Ascending aorta (tissue), 2 donors: ENCODE measurements at places on chromosomes 1 and 21.

GRCh38 chr1:33036051-33036525 lies 595 bp downstream of the AK2 start:
- no peaks in the 10 kb centered on the region for H3K4me1 ChIP-seq
- no peak for DNase-seq
- peak overlapping the region; percentile 93 for H3K4me3 ChIP-seq

DNA sequence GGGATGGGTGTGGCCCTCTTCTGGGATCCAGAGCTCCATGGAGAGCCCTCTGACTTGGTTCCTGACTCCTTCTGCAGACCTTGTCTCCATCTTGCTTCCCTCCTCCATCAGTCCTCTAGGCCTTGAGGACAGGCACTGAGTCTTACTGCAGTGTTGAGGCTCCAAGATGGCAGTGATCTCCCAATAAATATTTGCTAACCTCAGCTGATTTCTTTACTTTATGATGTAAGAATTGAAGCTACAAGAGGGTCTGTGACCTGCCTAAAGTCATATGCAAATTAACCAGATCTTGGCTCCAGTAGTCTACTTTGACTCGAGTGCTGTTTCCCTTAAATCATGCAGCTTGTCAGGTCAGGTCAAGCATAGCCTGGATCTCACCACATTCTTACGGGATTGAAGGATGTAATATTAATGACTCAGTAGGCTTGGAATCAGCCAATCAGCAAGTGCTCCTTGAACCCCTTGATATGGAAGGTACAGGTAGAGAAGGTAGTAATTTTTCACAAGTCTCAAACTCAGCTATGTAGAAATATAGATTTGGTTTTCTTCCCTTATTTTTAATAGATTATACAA lies 93.0 kb downstream of the CLIC6 start:
- DNase-seq, result peak; percentile 18
- H3K27ac ChIP-seq, result no peak overlapping the region
- H3K4me3 ChIP-seq, result no peak overlapping the region
- H3K4me1 ChIP-seq, result no peaks in the 10 kb centered on the region
- no peaks in the 10 kb centered on the region for H3K36me3 ChIP-seq
- H3K27me3 ChIP-seq, result no peaks in the 10 kb centered on the region

GRCh38 chr1:110672001-110672752 lies 2.6 kb downstream of the KCNA3 start:
- H3K4me3 ChIP-seq, result no peak overlapping the region
- H3K27ac ChIP-seq, result no peak overlapping the region
- H3K27me3 ChIP-seq, result peaks cover 25% of the 10 kb centered on the region
- no peaks in the 10 kb centered on the region for H3K36me3 ChIP-seq
- H3K4me1 ChIP-seq, result no peaks in the 10 kb centered on the region

- H3K4me1 ChIP-seq, result no peaks in the 10 kb centered on the region
- no peaks in the 10 kb centered on the region for H3K27me3 ChIP-seq
- DNase-seq, result no peak
- no peak overlapping the region for H3K27ac ChIP-seq
Observed at GRCh38 chr1:19101244-19101643, 108.8 kb downstream of the UBR4 start.

DNA sequence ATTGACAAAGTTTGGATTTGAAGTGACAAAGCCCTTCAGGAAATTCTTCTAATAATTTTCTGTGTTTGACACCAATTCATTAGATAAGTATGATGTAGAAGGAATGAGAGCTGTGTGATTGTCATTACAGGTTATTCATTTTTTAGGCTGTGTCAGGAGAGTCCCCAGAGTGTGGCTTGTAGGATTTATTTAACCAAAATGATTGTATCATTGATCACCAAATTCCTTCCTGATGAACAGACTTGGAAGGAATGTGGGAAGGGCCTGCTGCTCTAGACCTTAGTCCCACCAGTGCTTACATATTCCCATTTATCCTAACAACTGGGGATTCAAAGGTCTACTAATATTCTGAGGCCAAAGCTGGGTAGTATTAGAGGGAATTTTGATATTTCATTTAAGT lies 383.3 kb upstream of the KAZN start:
- no peaks in the 10 kb centered on the region for H3K36me3 ChIP-seq
- no peaks in the 10 kb centered on the region for H3K4me1 ChIP-seq
- no peak for DNase-seq
- no peak overlapping the region for H3K4me3 ChIP-seq
- H3K27ac ChIP-seq, result no peak overlapping the region

GRCh38 chr1:42753070-42753469 lies 13.0 kb upstream of the CLDN19 start:
- H3K4me1 ChIP-seq, result no peaks in the 10 kb centered on the region
- no peak for DNase-seq
- H3K36me3 ChIP-seq, result peaks cover 69% of the 10 kb centered on the region
- no peaks in the 10 kb centered on the region for H3K27me3 ChIP-seq

GRCh38 chr1:1371746-1372711 lies 3.0 kb downstream of the AURKAIP1 start:
- H3K27ac ChIP-seq, result no peak overlapping the region
- H3K36me3 ChIP-seq, result peaks cover 9% of the 10 kb centered on the region
- no peaks in the 10 kb centered on the region for H3K27me3 ChIP-seq
- H3K4me3 ChIP-seq, result no peak overlapping the region
- peaks cover 26% of the 10 kb centered on the region for H3K4me1 ChIP-seq

GRCh38 chr1:93608187-93609109 lies 73.2 kb downstream of the BCAR3 start:
- no peak overlapping the region for H3K4me3 ChIP-seq
- peak overlapping the region; percentile 41 for H3K27ac ChIP-seq
- no peak for DNase-seq
- peaks cover 45% of the 10 kb centered on the region for H3K4me1 ChIP-seq
- no peaks in the 10 kb centered on the region for H3K27me3 ChIP-seq

- H3K4me1 ChIP-seq, result no peaks in the 10 kb centered on the region
- no peaks in the 10 kb centered on the region for H3K27me3 ChIP-seq
- no peak overlapping the region for H3K4me3 ChIP-seq
- no peak for DNase-seq
- no peak overlapping the region for H3K27ac ChIP-seq
- H3K36me3 ChIP-seq, result no peaks in the 10 kb centered on the region
Observed at GRCh38 chr1:247387096-247387495, 28.9 kb upstream of the NLRP3 start.

DNA sequence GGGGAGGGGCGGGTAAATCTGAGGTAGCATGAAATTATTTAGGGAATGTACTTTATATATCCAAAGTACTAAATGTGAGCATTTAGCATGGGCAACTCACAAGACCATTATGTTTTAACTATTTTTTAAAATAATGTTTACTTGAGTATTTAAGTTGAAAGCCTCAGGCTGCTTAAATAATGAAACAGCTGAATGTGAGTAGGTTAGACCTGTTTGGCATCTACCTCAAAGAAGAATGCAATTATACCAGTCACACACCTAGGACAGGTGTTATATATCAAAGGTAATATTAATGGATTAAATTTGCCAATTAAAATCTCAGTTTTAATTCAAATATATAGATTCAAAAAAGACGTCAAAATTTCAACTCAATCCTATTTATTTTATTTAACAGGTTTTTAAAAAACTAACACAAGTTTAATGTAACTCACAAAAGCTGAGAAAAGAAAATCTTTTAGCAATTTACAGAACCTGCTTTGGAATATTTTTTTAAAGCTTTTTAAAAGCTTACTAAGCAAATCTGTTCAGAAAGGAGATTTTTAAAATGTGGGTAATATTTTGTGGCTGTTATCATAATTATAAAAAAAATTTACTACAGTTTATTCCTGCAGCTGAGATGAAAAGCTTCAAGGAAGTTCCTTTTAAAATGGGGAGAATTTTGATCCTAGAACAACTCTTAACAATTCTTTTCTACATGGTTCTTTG lies 104.6 kb upstream of the LBR start:
- H3K27ac ChIP-seq, result no peak overlapping the region
- no peaks in the 10 kb centered on the region for H3K4me1 ChIP-seq
- no peaks in the 10 kb centered on the region for H3K36me3 ChIP-seq
- no peaks in the 10 kb centered on the region for H3K27me3 ChIP-seq

DNA sequence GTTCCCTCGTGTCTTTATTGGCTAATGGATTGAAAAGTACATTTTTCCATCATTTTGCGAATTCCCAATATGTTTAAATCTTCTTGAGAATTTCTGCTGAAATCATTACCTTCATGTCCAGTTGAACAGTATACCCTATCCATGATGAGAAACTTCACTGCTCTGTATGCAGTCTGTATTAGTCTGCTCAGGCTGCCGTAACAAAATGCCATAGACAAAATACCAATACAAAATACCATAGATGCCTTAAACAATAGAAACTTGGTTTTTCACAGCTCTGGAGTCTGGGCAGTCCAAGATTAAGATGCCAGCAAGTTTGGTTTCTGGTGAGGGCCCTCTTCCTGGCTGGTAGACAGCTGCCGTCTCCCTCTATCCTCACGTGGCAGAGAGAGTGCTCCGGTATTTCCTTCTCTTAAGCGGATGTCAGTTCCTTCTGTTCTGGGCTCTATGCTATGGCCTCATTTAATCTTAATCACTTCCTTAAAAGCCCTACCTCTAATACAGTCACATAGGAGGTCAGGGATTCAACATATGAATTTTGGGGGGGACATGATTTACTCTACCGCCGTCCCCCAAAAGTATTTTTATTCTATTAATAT lies 27.0 kb downstream of the CXADR start:
- H3K36me3 ChIP-seq, result no peaks in the 10 kb centered on the region
- no peak overlapping the region for H3K27ac ChIP-seq
- no peaks in the 10 kb centered on the region for H3K4me1 ChIP-seq
- DNase-seq, result no peak
- no peak overlapping the region for H3K4me3 ChIP-seq
- H3K27me3 ChIP-seq, result no peaks in the 10 kb centered on the region

DNA sequence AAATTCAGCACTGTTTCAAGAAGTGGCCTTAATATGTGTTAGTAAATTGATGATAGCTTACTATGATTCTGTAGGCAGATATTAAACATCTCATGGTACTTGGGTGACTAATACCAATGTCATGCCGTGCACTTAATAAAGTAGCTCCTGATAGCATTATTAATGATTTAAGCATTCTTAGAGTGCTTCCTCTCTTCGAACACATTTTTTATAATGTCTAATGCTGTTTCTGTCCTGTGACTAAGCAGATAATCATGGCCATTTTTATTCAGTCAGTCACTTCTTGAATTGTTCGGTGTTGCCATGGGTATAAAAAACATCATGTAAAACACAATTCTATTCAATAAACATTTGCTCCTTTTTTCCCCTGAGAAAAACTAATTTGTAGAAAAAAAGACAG lies 804.6 kb upstream of the ADGRL4 start:
- H3K4me1 ChIP-seq, result no peaks in the 10 kb centered on the region
- DNase-seq, result no peak
- no peak overlapping the region for H3K27ac ChIP-seq
- no peaks in the 10 kb centered on the region for H3K27me3 ChIP-seq

GRCh38 chr1:176800978-176801513 lies 338.1 kb downstream of the PAPPA2 start:
- H3K36me3 ChIP-seq, result no peaks in the 10 kb centered on the region
- no peak overlapping the region for H3K27ac ChIP-seq
- DNase-seq, result no peak
- H3K27me3 ChIP-seq, result no peaks in the 10 kb centered on the region

- no peaks in the 10 kb centered on the region for H3K4me1 ChIP-seq
- no peak overlapping the region for H3K4me3 ChIP-seq
- no peak for DNase-seq
Observed at GRCh38 chr1:231584117-231584516, 42.5 kb upstream of the DISC1 start.

GRCh38 chr1:202286622-202287097 lies 55.1 kb downstream of the UBE2T start:
- peak overlapping the region; percentile 78 for H3K27ac ChIP-seq
- H3K4me1 ChIP-seq, result peaks cover 10% of the 10 kb centered on the region
- DNase-seq, result peak; percentile 91
- no peaks in the 10 kb centered on the region for H3K27me3 ChIP-seq
- no peak overlapping the region for H3K4me3 ChIP-seq
- H3K36me3 ChIP-seq, result no peaks in the 10 kb centered on the region

DNA sequence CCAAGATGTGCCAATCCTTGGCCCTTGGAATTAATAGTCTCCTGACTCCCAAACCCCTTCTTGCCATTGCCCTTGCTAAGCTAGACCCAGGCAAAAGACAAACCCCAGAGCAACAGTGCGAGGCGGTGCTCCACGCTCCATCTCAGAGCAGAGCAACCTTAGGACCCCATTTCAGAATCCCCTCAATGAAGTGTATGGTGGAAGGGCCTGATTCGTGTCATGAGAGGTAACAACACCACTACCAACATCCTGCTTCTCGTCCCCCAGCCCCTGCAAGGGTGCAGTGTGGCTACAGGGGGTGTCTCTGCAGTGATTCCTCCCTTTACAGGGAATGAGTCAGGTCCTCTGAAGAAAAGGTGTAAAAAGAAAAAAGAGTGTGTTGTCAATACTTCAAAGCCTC lies 103.9 kb upstream of the IRF2BP2 start:
- H3K4me1 ChIP-seq, result peaks cover 34% of the 10 kb centered on the region
- DNase-seq, result peak; percentile 46
- no peak overlapping the region for H3K4me3 ChIP-seq
- H3K36me3 ChIP-seq, result no peaks in the 10 kb centered on the region
- no peak overlapping the region for H3K27ac ChIP-seq

DNA sequence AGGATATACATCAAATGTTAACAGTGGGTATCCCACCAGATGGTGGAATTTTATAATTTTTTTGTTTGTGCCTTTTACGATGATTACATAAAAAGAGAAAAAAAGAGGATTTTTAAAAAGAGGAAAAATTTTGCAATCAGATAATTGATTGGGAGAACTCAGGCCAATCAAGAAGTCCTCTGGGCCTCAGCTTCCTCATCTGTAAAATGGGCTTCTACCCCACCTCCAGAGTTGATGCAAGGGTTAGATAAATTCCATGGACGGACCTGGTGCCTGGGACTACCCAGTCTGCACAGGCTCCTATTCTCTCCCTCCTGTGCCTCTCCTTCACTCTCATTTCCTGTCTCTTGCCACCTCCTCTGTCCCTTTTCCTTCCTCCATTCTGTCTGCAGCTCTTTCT lies 88.9 kb downstream of the TRABD2B start:
- peaks cover 4% of the 10 kb centered on the region for H3K4me1 ChIP-seq
- no peak overlapping the region for H3K27ac ChIP-seq
- DNase-seq, result no peak
- no peak overlapping the region for H3K4me3 ChIP-seq

- no peak overlapping the region for H3K4me3 ChIP-seq
- DNase-seq, result no peak
- no peaks in the 10 kb centered on the region for H3K36me3 ChIP-seq
- H3K27ac ChIP-seq, result no peak overlapping the region
- H3K4me1 ChIP-seq, result peaks cover 4% of the 10 kb centered on the region
Observed at GRCh38 chr1:6247651-6248050, 3.7 kb downstream of the HES3 start.

DNA sequence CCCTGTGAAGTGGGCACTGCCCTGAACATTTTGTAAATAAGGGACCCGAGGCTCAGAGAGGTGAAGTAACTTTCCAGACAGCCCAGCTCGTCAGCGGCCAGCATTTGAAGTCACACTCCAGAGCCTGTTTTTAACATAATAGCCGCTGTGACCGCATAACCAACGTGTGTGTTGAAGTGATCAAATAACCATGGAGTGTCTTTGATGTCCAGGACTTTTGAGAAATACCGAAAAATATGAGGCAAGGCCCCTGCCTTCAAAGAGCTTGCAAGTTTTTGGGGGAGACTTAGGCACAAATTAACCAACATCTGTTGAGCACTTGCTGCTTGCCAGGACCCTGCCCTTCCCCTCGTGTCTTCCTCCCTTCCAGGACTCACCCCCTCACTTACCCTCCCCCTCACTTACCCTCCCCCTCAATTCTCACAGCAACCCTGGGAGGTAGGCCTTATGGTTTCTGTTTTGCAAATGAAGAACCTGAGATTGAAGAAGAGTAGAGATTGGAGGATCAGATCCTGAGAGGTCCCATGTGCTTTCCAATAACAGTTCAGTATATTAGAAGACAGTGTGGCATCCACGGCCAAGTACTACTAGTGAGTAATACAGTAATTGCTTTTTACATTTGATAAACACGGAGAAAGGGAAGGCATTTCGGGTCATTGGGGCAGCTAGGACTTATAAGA lies 1.3 kb upstream of the SLC16A1 start:
- no peaks in the 10 kb centered on the region for H3K36me3 ChIP-seq
- no peaks in the 10 kb centered on the region for H3K4me1 ChIP-seq
- H3K27me3 ChIP-seq, result no peaks in the 10 kb centered on the region
